Fibroblast of mammary gland (primary cell): ENCODE measurements at places on chromosomes 2 and 18.
A peak's percentile ranks its signal among the peaks of the same experiment; 100 is the strongest.

GRCh38 chr18:58784601-58785137 is 80.0 kb upstream of the ZNF532 start:
- DNase-seq: no peak

GRCh38 chr2:61187085-61187484 is 25.1 kb downstream of the C2orf74 start:
- no peak for DNase-seq

GRCh38 chr2:10868465-10869314 is 43.0 kb upstream of the KCNF1 start:
- DNase-seq: no peak

GRCh38 chr18:57940166-57940660 is 103.8 kb upstream of the NEDD4L start:
- no peak for DNase-seq

DNA sequence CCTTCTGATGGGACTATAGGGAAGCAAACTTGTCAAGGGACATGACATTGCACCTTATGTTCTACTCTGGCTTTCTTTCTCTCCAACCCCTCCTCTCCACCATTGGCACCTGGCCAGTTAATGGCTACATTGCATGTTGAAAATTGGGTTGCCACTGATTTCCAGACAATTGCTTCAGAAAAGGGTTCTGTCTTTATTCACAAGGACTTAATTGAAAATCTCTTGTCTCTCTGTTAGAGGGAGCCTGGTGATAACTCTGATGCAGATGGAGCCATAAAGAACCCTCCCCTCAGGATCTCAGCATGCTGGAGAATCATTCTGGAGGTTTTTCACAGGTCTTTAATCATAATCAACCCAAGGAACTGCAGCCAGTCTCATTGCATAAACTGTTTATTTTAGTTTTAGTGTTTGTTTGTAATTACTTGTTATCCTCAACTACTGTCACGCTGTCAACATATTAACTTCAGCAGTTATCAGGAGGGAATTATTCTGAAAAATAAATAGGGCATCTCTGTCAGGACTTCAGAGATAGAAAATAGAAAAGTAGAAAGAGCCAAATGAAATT is 316.8 kb downstream of the RIT2 start:
- DNase-seq: no peak

- DNase-seq: no peak
Measured at GRCh38 chr2:144774809-144775208, 254.9 kb upstream of the ZEB2 start.

DNA sequence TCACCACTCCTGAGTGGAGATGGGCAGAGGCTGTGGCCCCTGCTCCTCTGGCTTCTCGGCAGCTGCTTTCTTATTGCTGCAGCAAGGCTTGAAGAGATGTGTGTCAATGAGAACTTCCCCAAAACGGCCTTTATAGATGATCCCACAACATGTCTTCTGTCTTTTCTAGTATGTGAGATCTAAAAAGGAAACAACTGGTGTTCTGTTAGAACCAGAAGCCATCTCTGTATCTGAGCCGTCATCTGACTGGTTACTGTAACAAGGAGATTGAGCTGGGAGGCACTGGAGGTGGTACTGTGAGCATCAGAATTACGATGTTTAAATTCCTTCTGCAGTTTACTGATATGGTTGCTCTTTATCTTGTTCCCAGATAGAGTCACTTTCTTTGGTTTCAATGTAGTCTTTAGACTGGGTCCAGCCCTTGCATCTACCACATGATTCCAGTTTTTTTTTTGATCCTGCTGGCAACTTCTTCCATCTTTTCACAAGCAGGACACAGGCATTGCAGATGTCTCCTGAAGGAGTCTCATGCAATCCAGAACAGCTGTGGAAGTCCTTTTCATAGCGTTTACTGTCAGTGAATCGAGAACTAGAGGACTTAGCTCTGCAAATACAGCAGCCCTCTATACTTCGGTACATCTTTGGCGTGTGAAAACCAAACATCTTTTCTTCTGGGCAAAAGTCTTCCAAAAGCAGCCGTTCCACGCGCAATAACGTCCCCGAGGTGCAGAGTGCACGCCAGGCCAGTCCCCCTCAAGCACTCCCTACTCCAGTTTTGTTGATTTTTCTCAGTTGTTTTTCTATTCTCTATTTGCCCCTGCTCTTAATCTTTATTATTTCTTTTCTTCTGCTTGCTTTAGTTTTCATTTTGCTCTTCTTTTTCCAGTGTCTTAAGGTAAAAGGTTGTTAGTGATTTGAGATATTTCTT is 29.7 kb downstream of the TAF4B start:
- DNase-seq: peak; percentile 5

GRCh38 chr2:71583876-71584275 is 130.5 kb downstream of the DYSF start:
- DNase-seq: no peak

DNA sequence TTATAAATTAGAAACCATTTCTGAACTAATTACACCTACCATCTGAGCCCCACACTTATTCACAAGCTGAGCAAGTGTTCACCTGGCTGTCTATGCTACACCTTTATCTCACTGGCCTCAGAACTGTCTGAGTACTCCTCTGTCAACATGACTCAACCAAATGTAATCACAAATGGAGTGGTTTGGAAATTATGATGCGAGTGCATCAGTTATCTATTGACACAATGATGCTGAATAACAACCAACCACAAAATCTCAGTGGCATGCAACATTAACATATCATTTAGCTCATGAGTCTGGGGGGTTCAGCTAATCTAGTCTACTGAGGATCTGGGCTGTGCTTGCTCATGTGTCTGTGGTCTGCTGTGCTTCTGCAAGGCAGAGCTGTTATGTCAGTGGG is 184.2 kb upstream of the NXPH2 start:
- DNase-seq: no peak

DNA sequence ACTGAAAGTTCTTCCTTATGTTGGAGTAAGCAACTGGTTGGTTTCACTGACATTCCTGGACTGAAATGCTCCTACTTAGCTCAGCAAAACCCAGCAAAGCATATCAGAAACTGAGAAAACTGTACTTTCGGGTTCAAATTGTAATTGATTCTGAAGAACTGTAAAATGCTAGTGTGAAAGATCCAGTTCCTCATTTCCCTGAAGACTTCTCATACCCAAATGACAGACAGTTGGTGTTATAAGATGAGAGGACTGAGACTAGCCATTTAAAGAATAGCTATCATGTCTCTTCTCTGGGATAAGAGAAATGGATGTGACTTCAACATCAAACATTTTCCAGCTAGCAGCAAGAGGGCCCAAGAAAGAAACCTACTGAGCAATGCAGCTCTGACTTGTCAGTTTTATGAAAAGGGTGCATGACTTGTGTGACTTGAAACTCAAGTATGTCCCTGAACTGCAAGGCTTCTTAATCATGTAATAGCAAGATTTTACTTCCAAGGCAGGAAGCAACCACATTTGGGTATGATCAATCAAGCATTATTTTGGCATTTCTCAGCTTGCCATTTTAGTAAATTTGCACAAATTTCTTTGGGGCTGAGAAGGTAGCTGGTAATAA is 420.3 kb upstream of the MMADHC start:
- DNase-seq: no peak

- DNase-seq: no peak
Measured at GRCh38 chr18:23234619-23235018, 99.3 kb downstream of the CABLES1 start.
